ENCODE measurements at places on chromosomes 6 and 20.

DNA sequence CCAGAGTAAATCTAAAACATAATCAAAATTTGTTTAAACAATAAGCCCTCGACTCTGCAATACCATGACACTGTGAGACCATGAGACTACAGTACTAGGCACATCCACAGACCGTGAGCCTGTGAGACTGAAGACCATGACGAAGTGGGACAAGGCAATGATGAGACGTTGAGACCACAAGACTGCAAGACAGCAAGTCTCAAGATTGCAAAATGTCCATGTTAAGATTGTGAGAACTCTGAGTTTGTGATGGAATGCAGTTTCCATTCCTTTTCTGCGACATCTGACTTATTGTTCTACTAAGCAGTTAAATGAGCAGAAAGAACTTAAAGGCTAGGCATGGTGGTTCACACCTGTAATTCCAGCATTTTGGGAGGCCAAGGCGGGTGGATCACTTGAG is 102.1 kb upstream of the PHACTR1 start:
- no peak for DNase-seq

DNA sequence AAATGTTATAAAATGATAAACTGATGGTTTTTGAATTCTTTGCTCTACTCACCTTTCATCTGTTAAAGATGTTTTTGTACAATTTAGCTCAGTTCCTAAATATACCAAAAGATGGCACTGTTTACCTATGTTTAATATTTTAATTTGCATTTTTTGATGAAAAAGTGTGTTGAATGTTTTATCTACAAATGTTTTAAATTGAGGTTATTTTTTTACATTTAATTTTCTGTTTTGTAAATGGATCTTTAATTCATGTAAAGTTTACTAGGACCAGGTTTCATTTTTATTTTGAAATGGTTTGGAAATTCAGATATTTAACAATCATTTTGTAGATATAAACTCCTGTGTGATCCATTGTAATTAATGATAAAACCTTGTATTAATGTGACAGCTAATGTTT is 30.0 kb downstream of the CDKAL1 start:
- no peak for DNase-seq

DNA sequence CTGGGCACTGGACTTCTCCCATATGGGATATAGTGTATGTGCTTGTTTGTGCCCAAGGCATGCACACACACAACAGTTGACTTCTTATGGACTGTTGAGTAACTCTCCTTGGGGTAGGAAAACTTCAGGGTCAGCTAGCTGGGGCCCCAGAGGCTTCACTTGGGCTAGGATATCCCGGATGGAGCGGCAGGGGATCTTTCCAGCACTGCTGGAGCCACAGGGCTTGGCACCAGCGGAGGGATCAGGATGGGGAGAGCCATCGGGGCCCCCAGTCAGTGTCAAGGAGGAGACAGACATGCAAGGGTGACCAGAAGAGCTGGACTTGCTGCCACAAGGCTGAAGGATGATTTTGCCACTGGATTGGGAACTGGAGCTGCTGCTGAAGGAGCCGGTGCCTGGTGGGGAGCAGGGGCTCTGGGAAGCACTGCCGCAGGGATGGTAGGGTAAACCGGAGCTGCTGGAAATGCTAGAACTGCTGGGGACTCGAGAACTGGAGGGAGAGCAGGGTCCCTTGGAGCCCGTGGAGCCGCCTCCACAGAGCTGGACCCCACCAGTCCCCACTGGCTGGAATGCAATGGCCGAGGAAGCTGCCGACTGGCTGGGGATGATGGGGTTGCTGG is 1.5 kb downstream of the PSORS1C1 start:
- no peak for DNase-seq

DNA sequence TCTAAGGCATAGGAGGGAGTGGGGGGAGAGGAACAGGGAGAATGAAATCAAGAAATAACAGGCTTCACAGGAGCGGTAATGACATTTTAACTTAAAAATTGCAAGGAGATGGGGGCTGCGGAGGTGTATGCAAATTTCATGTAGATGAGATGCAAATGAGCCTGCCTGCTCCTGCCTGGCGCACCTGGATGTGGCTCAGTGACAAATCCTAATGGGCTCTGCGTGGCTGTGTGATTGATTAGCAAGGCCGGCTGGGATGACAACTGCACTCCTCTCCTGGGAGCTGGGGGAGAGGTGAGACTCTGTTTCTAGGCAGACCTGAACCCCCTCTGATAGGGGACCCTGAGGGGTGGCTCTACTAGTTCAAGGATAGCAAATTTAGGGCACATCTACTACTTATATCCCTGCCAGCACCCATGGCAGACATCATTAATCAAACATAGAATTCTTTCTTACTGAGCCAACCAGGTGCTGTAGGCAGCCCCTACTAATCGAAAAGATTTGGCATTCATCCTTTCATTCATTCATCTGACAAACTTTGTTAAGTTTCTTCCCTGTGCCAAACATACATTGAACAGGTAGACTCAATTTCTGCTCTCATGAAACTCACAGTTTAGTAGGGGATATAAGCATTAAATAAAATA is 38.4 kb upstream of the TGM2 start:
- DNase-seq: peak; percentile 33

GRCh38 chr20:10332656-10333415 is 101.2 kb downstream of the MKKS start:
- DNase-seq: no peak

GRCh38 chr6:83314693-83315092 is 116.2 kb downstream of the ME1 start:
- no peak for DNase-seq

DNA sequence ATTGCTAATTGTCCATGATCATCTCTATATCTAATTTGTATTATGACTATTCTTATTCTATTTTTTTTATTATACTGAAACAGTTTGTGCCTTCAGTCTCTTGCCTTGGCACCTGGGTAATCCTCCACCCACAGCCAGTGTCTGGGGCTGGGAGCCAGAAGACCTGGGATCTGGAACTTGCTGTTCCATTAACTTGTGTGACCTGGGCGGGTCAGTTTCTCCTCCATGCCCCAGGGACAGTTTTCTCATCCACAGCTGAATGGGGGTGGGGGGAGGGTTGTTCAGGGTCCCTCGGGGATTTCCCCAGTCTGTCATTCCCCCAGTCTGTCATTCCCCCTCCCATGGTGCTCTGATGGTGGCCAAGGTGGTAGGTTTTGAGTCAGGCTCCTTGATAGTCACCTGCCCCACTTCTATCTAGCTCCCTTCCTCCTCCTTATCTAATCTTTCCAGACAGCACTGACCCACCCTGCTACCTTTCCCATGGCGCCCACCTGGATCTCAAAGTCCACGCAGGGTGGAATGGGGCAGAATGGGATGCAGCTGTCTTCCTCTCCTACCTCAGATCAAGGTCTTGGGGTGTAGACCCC is 10.9 kb downstream of the ITPR3 start:
- DNase-seq: no peak

DNA sequence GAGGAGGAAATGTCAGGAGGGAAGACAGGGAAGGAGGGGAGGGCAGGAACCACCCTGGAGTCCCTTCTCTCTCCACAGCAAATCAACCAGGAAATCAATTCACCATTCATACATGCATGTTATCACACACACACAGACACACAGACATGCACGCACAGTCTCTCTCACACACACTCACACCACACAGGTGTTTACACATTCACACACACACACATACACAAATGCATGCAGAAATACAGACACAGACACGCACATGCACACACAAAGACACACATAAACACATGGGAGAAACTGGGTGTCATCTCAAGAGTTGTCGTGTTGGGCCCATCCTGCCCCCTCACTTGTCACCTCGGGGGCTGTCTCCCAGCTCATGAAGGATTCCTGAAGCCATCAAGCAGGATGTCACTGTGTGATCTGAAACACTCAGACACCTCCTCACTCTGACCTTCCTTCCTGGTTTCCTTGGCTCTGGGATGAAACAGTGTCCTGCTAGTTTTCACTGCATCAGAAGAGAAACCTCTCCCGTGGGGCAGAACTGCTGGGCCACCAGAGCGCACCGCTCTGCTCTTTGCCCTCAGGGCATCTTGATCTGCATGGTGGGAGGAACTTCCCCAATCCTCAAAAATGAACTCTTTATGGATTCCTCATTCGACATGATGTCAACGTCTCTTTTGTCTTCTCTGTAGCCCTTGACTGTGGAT is 9.2 kb downstream of the RAET1G start:
- peak; percentile 26 for DNase-seq

DNA sequence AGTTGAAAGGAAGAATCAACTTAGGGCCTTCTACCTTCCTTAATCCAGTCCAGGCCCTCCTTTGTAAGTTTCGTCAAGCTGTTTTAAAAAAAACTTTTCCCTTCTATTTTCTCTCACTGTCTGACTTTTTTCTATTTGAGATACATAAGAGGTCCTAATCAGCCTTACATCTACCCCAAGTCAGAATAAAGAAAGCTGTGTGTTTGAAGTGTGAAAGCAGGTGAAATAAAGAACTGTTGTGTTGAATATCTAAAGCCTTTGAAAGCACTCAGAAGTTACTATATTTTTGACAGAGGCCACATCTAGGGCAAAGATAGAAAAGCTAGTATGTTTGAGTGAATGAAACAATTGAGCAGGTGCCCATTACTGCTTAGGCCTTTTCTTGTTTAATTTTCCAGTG is 35.5 kb downstream of the SH3BGRL2 start:
- DNase-seq: no peak

DNA sequence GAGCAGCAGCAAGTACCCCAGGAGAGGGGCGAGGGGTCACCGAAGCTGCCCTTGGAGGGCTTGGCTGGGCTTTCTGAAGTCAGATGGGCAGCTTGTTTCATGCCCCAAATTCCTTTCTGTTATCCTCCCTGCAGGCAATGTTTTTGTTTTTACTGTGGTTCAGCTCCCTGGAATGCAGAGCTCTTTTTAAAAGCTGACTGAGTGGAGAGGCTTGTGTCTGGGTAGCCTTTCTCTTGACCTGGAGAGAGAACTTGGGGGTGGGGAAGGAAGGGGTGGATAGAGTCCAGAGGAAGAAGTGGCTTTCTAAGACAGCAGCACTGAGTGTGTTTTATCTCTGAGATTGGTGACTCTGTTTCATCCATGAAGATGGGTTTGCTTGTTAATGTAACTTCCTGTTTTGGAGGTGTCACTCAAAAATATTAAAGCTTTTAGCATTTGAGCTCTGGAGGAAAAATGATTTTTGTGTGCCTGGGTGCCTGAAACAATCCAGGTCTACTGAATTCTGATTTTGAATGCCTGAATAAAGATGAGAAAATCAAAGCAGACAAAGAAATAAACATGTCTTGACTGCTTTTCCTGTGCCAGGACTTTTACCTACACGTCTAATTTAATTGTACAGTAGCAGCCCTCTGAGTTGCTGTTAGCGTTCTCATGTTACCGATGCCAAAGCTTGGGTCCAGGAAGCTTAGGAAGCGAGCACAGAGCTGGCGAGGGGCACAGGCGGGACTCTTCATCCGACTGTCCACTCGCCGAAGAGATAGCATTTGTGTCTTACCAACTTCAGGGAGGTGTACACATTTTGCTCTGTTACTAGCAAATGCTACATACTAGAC is 78.2 kb upstream of the EEF1E1 start:
- DNase-seq: no peak

DNA sequence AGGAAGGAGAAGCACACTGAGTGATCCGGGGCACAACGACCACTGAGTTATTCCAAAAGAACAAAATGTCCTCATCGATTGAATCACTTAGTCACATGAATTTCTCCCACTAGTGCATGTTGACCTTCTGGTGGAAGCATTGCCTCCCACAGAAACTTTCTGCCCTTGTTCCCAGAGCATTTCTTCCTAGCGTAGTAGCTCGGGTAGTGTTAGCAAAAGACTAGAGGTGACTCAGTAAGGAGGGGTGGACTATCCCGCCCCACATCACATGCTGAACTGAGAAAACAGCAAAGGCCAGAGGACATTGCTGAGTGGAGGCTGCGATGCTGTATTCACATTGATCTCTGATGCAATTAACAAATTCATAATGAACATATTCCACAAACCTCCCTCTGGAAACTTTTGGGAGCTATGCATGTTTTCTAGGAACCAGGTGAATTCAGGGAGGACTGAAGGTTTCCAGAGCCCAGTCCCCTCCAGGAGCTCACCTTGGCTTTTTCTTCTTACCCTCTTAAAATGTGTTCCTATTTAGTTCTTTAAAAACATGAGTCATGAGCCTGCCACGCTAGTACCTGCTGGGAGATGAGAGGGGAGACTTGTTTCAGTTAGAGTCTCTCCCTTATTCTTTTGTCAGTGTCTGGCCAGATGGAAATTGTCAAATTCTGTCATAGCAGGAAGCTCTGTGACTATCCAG is 507.9 kb downstream of the CDH26 start:
- DNase-seq: no peak

GRCh38 chr20:60653111-60653845 is 598.8 kb upstream of the CDH4 start:
- no peak for DNase-seq

DNA sequence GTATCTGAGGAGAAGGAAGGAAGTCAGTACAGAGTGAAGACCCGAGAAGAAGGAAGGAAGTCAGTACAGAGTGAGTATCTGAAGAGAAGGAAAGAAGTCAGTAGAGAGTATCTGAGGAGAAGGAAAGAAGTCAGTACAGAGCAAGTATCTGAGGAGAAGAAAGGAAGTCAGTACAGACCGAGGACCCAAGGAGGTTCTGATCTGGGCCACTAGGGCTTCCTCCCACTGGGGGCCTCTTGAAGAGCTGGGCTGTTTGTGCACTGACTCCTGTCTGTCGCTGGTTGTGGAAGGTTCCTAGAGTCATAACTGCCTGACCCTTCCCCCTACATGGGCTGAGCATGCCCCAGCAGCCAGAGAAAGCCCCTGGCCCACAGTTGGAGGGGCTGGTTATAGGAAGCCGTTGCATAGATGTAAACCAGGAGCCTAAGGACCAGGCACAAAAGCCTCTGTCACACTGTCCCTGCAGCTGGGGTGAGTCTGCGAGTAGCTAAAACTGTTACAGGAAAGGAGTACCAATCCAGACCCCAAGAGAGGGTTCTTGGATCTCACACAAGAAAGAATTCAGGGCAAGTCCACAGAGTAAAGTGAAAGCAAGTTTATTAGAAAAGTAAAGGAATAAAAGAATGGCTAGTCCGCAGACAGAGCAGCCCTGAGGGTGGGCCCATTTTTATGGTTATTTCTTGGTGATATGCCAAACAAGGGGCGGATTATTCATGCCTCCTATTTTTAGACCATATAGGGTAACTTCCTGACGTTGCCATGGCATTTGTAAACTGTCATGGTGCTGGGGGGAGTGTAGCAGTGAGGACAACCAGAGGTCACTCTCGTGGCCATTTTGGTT is 395.9 kb downstream of the PREX1 start:
- no peak for DNase-seq

GRCh38 chr6:1792989-1793388 is 183.3 kb downstream of the FOXC1 start:
- no peak for DNase-seq
